SW 1271 (cell line): ENCODE measurements at places on chromosomes 7 and 10.

- no peak for DNase-seq
Observed at GRCh38 chr10:3118641-3119091, 51.3 kb downstream of the PFKP start.

GRCh38 chr10:49309691-49310411 lies 10.9 kb downstream of the C10orf71 start:
- no peak for DNase-seq

- DNase-seq = no peak
Observed at GRCh38 chr10:6091630-6092029, 2.8 kb downstream of the RBM17 start.

DNA sequence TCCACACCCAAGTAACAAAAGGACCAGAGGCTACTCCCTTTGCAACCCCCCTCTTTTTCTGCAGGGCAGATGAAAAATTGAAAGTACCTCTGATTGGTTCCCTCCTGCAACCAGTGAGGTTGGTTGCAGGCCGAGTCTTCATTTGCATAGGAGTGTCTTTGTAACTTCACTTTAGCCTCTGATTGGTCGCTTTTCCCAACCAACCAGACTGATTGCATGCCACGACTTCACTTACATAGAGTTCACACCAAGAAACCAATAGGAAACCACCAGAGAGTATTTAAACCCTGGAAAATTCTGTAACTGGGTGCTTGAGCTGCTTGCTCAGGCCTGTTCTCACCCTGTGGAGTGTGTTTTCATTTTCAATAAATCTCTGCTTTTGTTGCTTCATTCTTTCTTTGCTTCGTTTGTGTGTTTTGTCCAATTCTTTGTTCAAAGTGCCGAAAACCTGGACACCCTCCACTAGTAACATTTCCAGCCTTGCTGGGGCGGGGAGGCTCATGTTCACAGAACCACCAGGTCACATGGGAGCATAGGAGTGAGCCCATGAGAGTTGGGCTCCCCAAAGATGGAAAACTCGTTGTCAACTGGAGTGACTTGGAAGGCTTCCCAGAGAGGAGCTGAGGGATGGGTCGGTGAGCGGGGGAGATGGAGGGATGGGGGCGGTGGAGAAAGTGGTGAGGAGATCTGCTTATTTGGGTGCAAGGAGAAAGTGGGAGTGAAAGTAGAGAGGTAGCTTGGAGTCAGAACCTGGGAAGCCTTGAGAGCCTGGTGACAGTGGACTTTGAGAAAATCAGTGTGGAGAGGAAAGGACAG lies 223.6 kb downstream of the GFRA1 start:
- no peak for DNase-seq
